ENCODE measurements at places on chromosomes 5 and 9. TPM values are rescaled to one million over a fixed set of nuclear protein-coding genes. Genes with fewer than 3 reads are reported as not detected.

DNA sequence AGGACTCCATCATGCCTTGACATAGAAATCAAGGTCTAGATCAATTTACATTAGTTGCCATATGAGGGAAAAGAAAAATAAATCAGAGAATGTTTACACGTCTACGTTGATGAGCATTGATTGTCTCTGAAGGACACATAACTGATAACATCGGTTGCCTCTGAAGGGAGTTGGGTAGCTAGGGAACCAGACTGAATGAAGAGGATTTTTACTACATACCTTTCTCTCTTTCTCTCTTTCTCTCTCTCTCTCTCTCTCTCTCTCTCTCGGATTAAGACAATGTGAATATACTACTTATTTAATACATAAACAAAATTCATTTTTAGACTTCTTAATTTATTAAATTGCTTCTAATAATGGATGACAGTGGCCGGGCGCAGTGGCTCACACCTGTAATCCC is 118.4 kb upstream of the DAPK1 start:
- H3K4me1 ChIP-seq = no peaks in the 10 kb centered on the region
- no peak for DNase-seq
- no peak overlapping the region for H3K4me3 ChIP-seq
- no peaks in the 10 kb centered on the region for H3K36me3 ChIP-seq
- H3K27ac ChIP-seq = no peak overlapping the region

GRCh38 chr9:128254362-128254761 is 21.4 kb downstream of the GOLGA2 start:
- peaks cover 9% of the 10 kb centered on the region for H3K36me3 ChIP-seq
- H3K4me3 ChIP-seq = no peak overlapping the region
- peaks cover 11% of the 10 kb centered on the region for H3K4me1 ChIP-seq

- no peak overlapping the region for H3K27ac ChIP-seq
- H3K4me3 ChIP-seq = no peak overlapping the region
- no peaks in the 10 kb centered on the region for H3K36me3 ChIP-seq
- DNase-seq = no peak
Observed at GRCh38 chr9:136251264-136252115, 5.9 kb upstream of the QSOX2 start.

- no peaks in the 10 kb centered on the region for H3K4me1 ChIP-seq
- no peak overlapping the region for H3K27ac ChIP-seq
- no peak for DNase-seq
- H3K4me3 ChIP-seq = no peak overlapping the region
- H3K36me3 ChIP-seq = no peaks in the 10 kb centered on the region
Observed at GRCh38 chr5:161299053-161299452, 247.5 kb downstream of the GABRB2 start.

GRCh38 chr5:78430866-78431265 is 70.4 kb downstream of the SCAMP1 start:
- peaks cover 2% of the 10 kb centered on the region for H3K4me1 ChIP-seq
- H3K27me3 ChIP-seq = no peaks in the 10 kb centered on the region
- H3K4me3 ChIP-seq = no peak overlapping the region
- H3K36me3 ChIP-seq = peaks cover 49% of the 10 kb centered on the region
- DNase-seq = no peak

- no peak for DNase-seq
- peaks cover 2% of the 10 kb centered on the region for H3K4me1 ChIP-seq
- H3K4me3 ChIP-seq = no peak overlapping the region
Observed at GRCh38 chr5:561408-561807, 37.2 kb upstream of the SLC9A3 start.

DNA sequence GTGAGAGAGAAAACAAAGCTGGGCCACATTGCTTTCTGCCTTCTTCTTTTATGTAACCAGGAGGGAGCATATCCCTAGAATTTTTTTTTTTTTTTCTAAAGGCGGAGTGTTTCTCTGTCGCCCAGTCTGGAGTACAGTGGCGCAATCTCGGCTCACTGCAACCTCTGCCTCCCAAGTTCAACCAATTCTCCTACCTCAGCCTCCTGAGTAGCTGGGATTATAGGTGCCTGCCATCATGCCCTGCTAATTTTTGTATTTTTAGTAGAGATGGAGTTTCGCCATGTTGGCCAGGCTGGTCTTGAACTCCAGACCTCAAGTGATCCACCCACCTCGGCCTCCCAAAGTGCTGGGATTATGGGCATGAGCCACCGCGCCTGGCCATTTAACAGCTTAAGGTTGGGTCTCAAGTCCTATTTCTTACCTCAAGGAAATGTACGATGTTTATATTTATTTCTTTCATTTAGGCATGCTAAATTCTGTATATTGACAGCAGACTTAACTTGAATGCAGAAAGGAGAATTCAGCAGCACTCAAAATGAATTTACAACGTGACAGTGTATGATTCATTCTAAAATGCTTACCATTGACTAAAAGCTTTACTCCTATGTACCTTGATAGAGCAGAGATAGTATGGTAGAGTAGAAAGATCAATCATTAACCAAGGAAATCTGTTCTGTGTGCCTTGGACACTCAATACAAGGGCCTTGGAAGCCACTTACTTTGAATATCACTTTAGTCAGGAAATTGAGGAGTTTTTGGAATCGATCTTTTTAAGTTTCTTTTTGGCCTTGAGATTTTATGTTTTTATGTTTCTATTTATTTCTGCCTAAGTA is 100.9 kb downstream of the F2RL2 start:
- H3K36me3 ChIP-seq = peaks cover 19% of the 10 kb centered on the region
- H3K4me1 ChIP-seq = peaks cover 51% of the 10 kb centered on the region
- H3K27me3 ChIP-seq = no peaks in the 10 kb centered on the region
- no peak for DNase-seq
- no peak overlapping the region for H3K4me3 ChIP-seq
- H3K27ac ChIP-seq = peak overlapping the region; percentile 60

GRCh38 chr9:112032009-112032408 is 135.4 kb downstream of the UGCG start:
- peaks cover 9% of the 10 kb centered on the region for H3K36me3 ChIP-seq
- H3K4me3 ChIP-seq = peak overlapping the region; percentile 2
- peak overlapping the region; percentile 6 for H3K27ac ChIP-seq
- H3K27me3 ChIP-seq = peaks cover 41% of the 10 kb centered on the region

DNA sequence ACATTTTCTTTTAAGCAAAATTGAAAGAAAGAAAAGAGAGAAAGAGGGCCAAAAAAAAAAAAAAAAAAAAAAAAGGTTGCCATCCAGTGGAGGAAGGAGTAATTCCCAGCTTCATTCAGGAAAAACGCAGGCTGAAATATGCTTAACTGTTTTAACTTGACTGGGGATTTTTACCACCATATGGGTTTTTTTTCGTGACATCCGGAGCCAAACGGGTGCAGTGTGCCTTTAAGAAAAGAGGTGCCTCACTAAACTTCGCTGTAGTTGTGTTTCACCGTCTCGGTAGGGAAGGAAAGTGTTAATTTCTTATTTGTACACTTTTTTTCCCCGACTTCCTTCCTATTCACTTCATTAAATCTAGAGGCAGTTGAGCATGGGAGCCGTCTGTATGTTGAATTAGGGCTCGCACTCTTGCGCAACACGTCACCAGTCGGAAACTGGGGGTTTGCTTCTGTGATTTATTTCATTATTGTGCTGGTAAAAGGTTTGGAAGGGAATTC is 143.0 kb downstream of the SMARCA2 start:
- H3K27me3 ChIP-seq = no peaks in the 10 kb centered on the region
- H3K4me3 ChIP-seq = peak overlapping the region; percentile 91
- H3K36me3 ChIP-seq = peaks cover 8% of the 10 kb centered on the region
- peak; percentile 29 for DNase-seq
- H3K27ac ChIP-seq = peak overlapping the region; percentile 97

GRCh38 chr9:76756268-76756640 is 8.0 kb upstream of the PCA3 start:
- H3K36me3 ChIP-seq = no peaks in the 10 kb centered on the region
- H3K27me3 ChIP-seq = no peaks in the 10 kb centered on the region
- H3K27ac ChIP-seq = no peak overlapping the region

DNA sequence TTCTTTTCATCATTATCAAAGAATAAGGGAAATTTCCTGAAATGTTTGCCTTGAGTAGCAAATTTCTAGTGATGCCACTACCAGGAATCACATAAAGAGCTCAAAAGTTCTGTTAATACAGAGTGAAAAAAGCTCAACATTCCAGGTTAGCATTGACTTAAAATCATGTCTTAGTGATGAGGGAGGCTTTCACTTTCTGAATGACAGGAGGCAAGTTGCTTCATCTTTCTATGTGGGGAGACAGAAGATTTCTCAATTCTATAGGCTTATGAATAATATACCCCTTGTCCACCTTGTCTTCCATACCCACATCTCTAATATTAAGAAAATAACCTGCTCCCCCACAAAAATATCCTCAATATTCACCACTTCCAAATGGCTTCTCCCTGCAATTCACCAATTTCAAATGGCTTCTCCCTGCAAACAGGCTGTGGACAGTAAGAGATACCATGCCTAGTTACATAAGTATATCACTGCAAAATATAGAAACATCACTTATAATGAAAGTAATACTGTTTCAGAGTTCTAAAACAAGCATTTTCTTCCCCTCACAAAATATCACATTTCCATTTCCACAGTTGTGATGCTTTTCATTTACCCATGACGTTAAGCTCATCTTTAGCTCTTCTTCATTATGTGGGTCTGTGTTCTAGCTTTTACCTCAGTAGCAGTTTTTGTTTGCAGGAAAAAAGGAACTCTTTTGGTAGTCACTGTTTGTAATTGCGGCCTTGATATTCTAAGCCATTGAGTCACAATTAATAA is 2.2 kb upstream of the JAK2 start:
- no peak for DNase-seq
- H3K4me3 ChIP-seq = peak overlapping the region; percentile 89
- H3K27ac ChIP-seq = peak overlapping the region; percentile 96

GRCh38 chr5:113195771-113196170 is 219.2 kb downstream of the DCP2 start:
- no peaks in the 10 kb centered on the region for H3K36me3 ChIP-seq
- DNase-seq = no peak
- no peaks in the 10 kb centered on the region for H3K4me1 ChIP-seq
- no peaks in the 10 kb centered on the region for H3K27me3 ChIP-seq
- no peak overlapping the region for H3K4me3 ChIP-seq

DNA sequence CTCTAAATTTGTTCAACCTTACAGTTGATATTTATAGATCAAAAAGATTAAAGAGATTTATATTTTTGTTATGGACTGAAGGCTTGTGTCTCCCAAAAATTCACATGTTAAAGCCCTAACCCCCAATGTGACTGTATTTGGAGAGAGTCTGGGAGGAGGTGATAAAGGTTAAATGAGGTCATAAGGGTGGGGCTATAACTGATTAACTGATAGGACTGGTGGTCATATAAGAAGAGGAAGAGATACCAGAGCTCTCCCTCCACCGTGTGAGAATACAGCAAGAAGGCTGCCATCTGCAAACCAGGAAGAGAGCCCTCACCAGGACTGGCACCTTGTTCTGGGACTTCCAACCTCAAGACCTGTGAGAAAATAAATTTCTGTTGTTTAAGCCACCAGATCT is 264.3 kb downstream of the ENC1 start:
- DNase-seq = no peak
- no peaks in the 10 kb centered on the region for H3K4me1 ChIP-seq
- no peak overlapping the region for H3K4me3 ChIP-seq
- no peaks in the 10 kb centered on the region for H3K27me3 ChIP-seq
- H3K27ac ChIP-seq = no peak overlapping the region
- H3K36me3 ChIP-seq = no peaks in the 10 kb centered on the region

GRCh38 chr9:77966718-77967117 is 64.9 kb downstream of the GNAQ start:
- H3K36me3 ChIP-seq = peaks cover 19% of the 10 kb centered on the region
- DNase-seq = no peak
- no peak overlapping the region for H3K4me3 ChIP-seq
- no peaks in the 10 kb centered on the region for H3K27me3 ChIP-seq

DNA sequence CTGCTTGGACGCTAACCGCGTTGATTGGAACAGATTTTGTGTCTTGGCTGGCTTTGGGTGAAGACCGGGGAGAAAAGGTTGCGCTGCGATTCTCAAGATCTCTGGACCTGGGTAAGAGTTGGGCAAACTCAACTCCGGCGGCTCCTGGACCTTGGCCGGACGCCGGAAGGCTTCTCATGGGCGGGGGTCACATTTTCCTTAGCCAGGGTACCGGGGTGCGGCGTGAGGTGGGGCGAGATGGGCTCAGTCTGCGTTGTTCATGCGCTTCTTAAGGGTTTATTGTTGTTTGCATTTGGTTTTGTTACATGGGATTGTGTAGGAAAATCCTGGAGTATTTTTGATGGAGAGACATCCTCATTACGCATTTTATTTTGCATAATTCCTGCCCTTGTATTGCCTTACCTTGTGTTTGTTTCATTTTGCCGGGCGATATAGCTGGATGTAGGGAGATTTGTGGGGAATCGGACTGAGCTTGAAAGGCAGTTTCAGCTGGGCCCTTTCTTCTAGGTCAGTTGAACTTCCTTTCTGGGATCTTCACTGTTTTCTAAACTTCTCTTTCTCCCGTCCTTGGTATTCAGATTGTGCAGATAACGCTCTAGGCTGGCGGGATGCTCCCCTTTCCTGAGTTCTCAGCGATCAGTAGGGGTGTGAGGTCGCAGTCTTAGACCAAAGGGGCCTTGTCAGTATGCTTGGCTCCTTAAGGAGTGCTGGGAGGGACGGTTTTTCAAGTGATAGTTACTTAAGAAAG is 524 bp downstream of the MEGF10 start:
- no peak for DNase-seq
- H3K4me3 ChIP-seq = no peak overlapping the region
- peaks cover 69% of the 10 kb centered on the region for H3K27me3 ChIP-seq
- peaks cover 5% of the 10 kb centered on the region for H3K4me1 ChIP-seq
- H3K27ac ChIP-seq = no peak overlapping the region
- no peaks in the 10 kb centered on the region for H3K36me3 ChIP-seq

GRCh38 chr9:21901546-21901945 is 92.6 kb downstream of the CDKN2A start:
- H3K4me3 ChIP-seq = no peak overlapping the region
- DNase-seq = no peak
- H3K4me1 ChIP-seq = no peaks in the 10 kb centered on the region
- H3K27me3 ChIP-seq = no peaks in the 10 kb centered on the region

DNA sequence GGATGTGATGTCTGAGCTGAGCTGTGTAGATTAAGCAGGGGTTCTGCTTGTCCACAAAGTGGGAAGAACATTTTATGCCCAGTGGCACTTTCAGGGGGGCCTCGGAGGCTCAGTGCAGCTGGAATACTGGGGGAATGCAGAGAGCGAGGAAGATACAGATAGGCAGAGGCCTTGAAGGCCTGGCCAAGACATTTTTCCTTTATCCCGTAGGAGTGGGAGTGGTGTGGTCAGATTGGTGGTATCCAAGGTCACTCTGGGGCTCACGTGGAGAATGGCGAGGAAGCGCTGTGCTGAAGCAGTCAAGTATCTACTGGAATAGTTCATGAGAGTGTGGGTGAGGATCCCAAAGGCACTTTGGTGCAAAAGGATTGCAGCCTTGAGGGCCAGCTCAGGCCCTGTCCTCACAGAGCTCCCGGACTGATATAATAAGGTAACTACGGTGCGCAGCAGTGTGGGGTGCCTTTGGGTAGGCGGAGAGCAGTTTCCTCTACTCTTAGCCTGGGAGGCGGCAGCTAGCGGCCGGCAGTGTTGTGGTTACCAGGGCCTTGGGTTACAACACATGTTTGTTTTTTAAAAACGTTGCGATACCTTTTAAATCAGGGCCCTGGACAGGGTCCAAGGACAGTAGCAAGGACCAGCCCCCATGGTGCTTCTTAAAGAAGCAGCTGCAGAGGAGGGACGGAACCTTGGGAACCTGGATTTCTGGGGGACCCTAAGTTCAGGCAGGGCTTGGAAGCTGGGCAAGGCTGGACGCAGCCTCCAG is 10.8 kb upstream of the CCDC69 start:
- H3K4me3 ChIP-seq = peak overlapping the region; percentile 12
- no peaks in the 10 kb centered on the region for H3K27me3 ChIP-seq
- H3K4me1 ChIP-seq = peaks cover 37% of the 10 kb centered on the region
- no peak for DNase-seq
- peaks cover 3% of the 10 kb centered on the region for H3K36me3 ChIP-seq
- H3K27ac ChIP-seq = peak overlapping the region; percentile 59

The TLX3 gene
- not detected for total RNA-seq

The GPR107 gene
- 19.4 TPM for total RNA-seq

The ANKRD31 gene
- 0.76 TPM for total RNA-seq

The VAV2 gene
- total RNA-seq = 4.2 TPM

The SAPCD2 gene
- 15.2 TPM for total RNA-seq

The ZFP2 gene
- total RNA-seq = 0.37 TPM

Measured in activated naive CD8-positive, alpha-beta T cell treated with anti-CD3 and anti-CD28 coated beads for 36 hours (primary cell).